OCI-LY7 (cell line): ENCODE measurements at places on chromosomes 7 and 10.
A peak's percentile ranks its signal among the peaks of the same experiment; 100 is the strongest.

DNA sequence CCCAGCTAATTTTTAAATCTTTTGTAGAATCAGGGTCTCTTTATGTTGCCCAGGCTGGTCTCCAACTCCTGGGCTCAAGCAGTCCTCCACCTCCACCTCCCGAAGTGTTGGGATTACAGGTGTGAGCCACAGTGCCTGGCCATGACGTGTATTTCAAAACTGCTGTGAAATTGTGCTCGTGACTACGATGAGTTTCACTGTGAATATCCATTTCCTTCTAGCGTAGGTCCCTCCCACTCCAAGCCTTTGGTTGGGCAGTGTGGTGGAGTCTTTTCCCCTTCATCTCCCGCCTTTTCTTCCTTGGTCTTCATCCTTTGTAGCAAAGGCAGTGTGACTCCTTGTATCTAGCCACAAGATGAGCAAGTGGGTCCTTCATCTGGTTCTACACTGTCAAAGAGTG, 56.2 kb downstream of the CUL1 start:
- no peak for DNase-seq

DNA sequence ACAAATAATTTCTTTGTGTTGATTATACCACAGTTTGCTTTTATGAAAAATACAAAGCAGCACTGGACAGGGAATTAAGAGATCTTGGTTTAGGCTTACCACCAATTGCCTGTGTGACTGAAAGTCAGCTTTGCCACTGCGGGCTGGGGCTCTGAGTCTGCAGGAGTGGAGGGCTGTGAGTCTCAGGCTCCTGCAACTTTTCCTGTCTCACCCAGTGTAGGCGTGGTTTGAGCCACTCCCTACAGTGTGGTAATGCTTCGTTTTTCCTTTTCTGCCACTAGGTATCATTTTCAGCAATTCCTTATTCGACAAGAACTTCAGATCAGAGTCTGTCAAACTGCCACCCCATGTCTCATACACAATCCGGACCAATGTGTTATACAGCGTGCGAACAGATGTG, 180.6 kb downstream of the ABCA13 start:
- no peak for DNase-seq

- no peak for DNase-seq
Measured at GRCh38 chr7:115054478-115055065, 132.7 kb downstream of the MDFIC start.

- DNase-seq: peak; percentile 80
Measured at GRCh38 chr7:129501760-129502707, at the start of gene SMKR1. SMKR1 (plus strand) TSS chr7:129502531; CDS start chr7:129502825, 294 bp downstream.

DNA sequence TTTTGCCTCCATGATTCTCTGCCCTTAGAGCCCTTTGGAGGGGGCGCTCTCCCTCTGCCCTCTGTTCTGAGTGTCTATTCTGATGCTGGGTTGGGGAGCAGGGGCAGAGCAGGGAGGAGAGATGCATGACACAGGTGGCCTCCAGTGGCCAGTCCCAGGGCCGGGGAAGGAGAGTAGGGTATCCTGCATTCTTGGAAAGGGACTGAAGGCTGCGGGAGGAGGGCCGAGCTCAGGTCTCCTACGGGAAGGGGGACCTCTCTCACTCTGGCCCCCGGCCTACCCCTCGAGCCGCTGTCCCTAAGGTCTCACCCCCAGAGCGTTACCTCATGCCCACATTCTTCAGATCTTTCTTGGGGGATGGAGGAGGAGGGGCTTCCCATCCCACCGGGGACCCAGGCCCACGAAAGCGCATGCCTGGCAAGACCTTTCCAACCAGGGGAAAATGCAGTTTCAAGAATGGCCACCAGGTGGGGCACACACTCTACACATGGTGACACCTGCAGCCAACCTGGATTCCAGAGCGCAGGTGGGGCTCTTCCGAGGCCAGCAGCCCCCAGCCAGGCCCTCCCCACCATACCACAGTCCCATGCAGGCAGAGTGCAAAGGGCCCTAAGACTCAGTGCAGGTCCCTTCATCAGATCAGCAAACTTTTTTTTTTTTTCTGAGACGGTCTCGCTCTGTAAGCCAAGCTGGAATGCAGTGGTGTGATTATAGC, 86.4 kb downstream of the MYL10 start:
- peak; percentile 76 for DNase-seq

- DNase-seq: no peak
Measured at GRCh38 chr10:104072786-104073185, 12.9 kb downstream of the COL17A1 start.

- DNase-seq: no peak
Measured at GRCh38 chr10:131577786-131578471, 266.4 kb upstream of the TCERG1L start.

DNA sequence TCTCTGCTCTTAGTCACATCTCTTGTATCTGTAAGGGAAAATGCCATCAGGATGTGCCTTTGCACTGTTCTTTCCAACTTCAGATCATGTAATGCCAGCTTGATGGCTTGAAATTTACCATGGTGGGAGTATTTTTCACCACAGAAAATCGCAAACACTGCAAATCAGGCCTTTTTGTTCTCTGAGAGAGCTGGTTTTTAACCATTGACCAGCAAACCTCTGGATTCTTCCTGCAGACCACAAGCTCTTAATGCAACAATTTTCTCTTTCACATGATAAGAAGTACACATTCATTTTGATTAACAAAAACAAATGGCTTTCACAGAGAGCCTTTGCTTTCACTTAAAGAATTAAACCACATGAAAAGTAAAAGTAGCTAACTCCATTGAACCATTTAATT, 145.4 kb upstream of the NEBL start:
- no peak for DNase-seq

- no peak for DNase-seq
Measured at GRCh38 chr7:109224100-109224499, 654.4 kb downstream of the DNAJB9 start.

GRCh38 chr7:64876792-64877713, 26.0 kb upstream of the ZNF273 start:
- no peak for DNase-seq

GRCh38 chr10:13859979-13860654, 273.4 kb downstream of the PRPF18 start:
- DNase-seq: no peak

- no peak for DNase-seq
Measured at GRCh38 chr10:98296524-98296923, 28.5 kb upstream of the LOXL4 start.

- DNase-seq: no peak
Measured at GRCh38 chr10:66811211-66811610, 114.6 kb upstream of the LRRTM3 start.

DNA sequence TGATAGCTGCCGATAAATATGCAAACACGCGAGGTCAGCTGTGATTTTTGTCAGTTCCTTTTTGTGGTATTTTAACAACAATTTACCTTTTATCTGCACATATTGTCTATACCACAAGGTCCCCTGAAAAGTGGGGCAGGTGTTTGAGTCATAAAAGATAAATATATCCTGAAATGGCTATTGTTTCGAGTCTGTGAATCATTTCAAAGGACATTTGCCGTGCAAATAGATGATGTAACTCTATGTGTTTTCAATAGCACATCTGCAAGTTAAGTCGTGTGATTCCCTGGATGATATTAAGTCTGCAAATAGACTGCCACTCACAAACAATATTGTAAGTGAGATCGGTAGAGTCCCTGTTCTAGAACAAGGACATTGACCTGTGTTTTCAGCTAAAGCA, 193.0 kb upstream of the PITRM1 start:
- DNase-seq: no peak

GRCh38 chr10:36393801-36394200, 731.6 kb upstream of the ANKRD30A start:
- no peak for DNase-seq

DNA sequence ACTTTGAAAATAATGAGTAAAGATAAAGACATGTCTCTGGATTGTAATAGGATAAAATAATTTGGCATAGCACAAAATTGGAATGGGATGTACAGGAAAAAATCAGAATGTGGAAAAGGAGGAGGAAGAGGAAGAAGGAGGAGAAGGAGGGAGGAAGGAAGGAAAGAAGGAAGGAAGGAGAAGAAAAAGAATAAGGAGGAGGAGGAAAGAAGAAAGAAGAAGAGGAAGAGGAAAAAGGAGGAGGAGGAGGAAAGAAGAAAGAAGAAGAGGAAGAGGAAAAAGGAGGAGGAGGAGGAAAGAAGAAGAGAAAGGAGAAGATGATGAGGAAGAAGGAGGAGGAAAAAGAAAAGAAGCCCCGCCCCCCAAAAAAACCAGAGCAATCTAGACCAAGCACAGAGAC, 95.9 kb downstream of the ST8SIA6 start:
- no peak for DNase-seq

- no peak for DNase-seq
Measured at GRCh38 chr7:159213253-159213652, 68.6 kb upstream of the VIPR2 start.

DNA sequence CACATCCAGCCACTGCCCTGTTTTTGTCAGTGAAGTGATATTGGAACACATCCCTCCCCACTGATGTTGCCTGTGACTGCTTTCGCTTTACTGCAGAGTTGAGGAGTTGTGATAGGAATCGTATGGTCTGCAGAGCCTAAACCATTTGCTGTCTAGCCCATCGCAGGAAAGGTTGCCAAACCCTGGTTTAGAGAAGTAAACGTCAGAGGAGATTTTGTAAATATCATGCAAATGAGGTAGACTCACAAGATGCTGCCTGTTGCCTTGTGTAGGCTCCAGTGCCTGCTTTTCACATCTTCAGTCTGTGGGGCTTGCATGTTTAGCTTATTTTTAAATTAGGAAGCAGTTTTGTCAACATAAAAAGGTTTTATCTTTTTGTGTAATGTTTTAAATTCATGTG, 107.1 kb downstream of the TRRAP start:
- DNase-seq: no peak

GRCh38 chr7:90686146-90686545, 90.0 kb downstream of the CDK14 start:
- no peak for DNase-seq

GRCh38 chr7:69597278-69598076, 798 bp upstream of the AUTS2 start:
- DNase-seq: peak; percentile 48

DNA sequence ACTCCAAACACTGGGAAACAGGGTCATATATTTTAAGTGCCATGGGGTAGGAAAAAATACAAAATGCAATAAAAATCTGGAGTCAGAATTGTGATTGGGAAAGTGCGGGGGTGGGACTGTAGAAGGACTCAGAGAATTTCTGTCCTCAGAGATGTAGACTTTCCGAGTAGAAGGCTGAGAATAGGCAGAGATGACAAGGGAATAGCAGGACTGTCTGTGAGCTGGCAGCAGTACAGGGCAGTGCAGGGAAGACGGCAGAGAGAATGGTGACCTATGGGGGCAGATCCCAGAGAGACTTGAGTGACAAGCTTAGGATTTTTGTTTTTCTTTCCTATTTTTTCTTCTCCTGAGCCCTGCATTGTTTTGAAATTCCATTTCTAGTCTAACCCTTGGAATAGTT, 127.6 kb downstream of the SLC16A9 start:
- DNase-seq: no peak

GRCh38 chr7:131061818-131062217, 265.9 kb upstream of the MKLN1 start:
- DNase-seq: no peak

DNA sequence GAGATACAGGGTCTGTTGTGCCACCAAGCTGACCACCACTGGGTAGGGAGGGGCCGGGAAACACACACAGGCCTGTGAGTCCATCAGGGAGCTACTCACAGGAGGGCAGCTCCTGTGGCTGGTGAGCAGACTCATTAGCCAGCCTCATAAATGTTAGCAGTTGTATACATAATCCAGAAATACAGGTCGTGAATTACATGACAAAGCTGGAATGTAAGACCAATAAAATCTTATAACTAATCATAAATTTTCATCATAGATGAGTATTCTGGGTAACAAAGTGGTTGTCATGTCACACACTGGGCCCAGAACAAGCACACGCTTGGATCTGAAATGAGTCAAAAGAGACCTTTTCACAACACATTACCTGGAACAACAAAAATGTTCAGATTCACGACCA, 642.6 kb upstream of the AUTS2 start:
- DNase-seq: no peak

DNA sequence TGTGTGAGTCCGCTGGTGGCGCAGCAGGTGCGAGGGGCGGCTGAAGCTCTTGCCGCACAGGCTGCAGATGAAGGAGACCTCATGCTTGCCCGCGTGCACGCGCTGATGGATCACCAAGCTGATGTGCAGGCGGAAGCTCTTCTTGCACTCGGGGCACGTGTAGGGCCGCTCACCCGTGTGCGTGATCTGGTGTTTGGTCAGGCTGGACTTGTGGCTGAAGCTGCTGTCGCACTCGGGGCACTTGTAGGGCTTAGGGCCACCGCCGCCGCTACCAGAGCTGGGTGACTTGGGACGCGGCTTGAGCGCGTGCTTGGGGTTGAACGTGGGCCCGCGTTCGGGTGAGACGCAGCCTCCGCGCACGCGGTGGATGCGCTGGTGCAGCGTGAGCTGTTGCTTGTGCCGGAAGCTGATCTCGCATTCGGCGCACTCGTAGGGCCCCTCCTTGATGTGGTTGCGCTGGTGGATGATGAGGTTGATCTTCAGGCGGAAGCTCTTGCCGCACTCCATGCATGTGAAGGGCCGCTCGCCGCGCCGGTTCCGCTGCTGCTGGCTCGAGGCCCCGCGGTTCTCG, 28.7 kb downstream of the ZNF777 start:
- DNase-seq: no peak

DNA sequence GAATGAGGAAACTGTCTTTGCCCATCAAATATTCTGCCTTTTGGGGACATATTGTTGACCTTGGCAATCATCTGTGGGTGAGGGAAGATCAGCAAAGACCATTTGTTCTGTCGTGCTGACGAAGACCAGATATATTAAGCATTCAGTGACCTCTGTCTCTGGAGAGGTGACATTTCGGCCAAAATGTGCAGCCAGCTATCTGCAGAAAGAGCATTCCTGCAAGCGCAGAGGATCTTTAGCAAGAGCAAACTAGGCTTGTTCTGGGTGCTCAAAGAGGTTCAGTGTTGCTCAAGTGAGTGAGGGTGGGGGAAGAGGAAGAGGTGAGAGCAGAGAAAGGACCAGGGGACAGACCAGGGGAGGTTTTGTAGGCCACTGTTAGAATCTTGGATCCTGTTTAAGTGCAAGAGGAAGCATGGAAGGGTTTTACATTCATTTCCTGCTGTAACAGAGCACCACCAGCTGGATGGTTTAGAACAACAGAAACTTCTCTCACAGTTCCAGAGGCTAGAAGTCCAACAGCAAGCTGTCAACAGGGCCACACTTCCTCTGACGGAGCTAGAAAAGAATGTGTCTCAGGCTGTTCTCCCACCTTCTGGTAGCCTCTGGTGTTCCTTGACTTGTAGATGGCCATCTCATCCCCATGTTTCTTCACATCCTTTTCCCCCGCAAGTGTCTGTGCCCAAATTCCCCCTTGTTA, 11.2 kb downstream of the C10orf120 start:
- no peak for DNase-seq

DNA sequence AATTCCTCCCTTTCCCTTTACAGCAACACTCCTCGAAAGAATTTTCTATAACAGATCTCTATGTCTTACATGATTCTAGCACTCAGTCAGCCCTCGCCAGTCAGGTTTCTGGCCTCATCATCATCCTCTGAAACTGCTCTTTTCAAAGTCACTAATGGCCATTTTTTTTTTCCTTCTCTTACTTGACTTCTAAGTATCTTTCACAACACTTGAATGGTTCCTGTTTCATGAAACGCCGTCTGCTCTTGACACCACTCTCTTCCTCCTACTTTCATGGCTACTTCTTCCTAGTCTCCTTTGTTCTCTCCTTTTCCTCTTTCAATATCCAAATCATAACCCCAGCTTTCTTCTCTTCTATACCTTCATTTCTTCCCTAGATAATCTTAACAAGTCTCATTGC, 100.5 kb upstream of the NRP1 start:
- no peak for DNase-seq

- DNase-seq: peak; percentile 92
Measured at GRCh38 chr10:98168147-98168546, 33.7 kb downstream of the R3HCC1L start.

GRCh38 chr10:116633216-116633600, 12.5 kb downstream of the PNLIPRP2 start:
- no peak for DNase-seq
